ENCODE measurements at places on chromosomes 6 and 20.

DNA sequence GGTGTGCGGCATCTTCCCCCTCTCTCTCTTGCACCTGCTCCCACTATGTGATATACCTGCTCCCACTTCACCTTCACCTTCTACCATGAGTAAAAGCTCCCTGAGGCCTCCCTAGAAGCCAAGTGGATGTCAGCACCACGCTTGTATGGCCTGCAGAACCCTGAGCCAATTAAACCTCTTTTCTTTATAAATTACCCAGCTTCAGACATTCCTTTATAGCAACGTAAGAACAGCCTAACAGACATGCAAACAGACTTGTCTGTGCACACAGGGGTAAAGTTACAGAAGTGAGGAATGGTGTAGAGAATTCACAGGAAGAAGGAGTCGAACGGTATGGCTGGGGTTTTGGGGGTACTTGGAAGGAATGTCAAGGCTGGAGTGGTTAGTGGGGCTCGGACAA lies 14.8 kb upstream of the TGM2 start:
- no peak for DNase-seq

- no peak for DNase-seq
Measured at GRCh38 chr20:49247169-49247723, 28.0 kb downstream of the DDX27 start.

GRCh38 chr6:137756788-137757187 lies 110.3 kb upstream of the TNFAIP3 start:
- no peak for DNase-seq

GRCh38 chr20:19376451-19377229 lies 164.2 kb downstream of the SLC24A3 start:
- peak; percentile 68 for DNase-seq

DNA sequence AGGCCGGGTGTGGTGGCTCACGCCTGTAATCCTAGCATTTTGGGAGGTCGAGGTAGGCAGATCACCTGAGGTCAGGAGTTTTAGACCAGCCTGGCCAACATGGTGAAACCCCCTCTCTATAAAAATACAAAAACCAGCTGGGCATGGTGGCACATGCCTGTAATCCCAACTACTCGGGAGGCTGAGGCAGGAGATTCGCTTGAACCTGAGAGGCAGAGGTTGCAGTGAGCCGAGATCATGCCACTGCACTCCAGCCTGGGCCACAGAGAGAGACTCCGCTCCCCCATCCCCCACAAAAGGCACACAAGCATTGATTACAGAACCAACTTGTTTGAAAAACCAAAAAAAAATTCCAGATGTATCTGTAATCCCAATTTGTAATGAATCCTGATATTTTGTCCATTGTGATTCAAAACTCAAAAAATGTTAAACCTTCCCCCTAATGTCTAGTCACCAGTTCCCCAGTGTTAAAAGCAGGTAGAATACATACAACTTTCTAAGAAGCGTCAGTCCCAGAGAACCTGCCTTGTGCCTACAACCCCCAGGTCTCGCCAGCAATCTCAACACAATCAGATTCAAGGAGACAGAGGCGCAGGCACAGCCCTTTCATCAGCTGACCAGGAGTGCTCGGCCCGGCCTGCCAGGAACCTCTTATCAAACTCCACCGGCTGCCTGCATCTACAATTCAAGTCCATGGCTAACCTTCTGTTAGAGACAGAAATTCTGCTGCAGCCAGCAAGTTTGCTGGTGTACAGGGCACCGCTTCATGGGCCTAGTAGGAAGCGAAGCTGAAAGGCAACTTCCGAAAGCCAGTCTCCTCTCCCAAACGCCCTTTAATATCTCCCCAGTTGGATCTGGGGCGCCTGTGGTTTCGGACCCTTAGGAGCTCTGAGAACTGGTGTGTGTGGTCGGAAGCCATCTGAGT lies 2.1 kb downstream of the EZR start:
- DNase-seq: peak; percentile 71

- no peak for DNase-seq
Measured at GRCh38 chr6:22098601-22099031, 198.2 kb downstream of the PRL start.

GRCh38 chr6:117506907-117507306 lies 24.4 kb downstream of the DCBLD1 start:
- no peak for DNase-seq

GRCh38 chr6:16739329-16739801 lies 21.9 kb downstream of the ATXN1 start:
- DNase-seq: peak; percentile 17

- no peak for DNase-seq
Measured at GRCh38 chr6:109079981-109080380, 14.7 kb downstream of the SESN1 start.

GRCh38 chr20:19828232-19828631 lies 70.2 kb downstream of the RIN2 start:
- no peak for DNase-seq

- peak; percentile 89 for DNase-seq
Measured at GRCh38 chr6:7589949-7590917, at the start of gene SNRNP48. TSS of gene SNRNP48 (plus strand) at chr6:7590198. CDS start at chr6:7590258, 60 bp downstream.

DNA sequence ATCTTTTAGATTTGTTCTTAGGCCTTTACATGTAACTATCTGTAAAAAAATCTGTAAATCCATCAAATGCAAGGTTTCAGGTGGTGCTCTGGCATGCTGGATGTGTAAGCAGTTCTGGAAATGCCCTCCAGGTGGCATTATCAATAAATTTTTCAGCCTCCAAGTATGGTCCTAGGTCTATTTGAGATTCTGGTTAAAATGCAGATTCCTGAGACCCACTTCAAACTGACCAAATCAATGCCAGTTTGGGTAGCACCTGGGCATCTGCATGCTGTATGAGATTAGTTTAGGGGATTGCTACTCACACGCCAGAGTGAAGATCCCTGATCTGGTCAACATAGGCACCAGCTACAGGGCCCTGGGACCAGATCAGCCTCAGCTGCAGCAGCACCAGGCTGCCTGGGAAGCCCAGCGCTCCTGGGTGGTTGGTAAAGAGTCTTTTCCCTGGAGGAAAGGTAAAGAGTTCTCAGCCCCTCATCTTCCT lies 507.3 kb upstream of the CITED2 start:
- peak; percentile 36 for DNase-seq

GRCh38 chr20:58173091-58173490 lies 55.4 kb downstream of the ANKRD60 start:
- DNase-seq: no peak

GRCh38 chr20:23451956-23452487 lies 654 bp downstream of the CST11 start:
- no peak for DNase-seq
